Kidney capillary endothelial cell (primary cell): ENCODE measurements at places on chromosomes 4 and X.

DNA sequence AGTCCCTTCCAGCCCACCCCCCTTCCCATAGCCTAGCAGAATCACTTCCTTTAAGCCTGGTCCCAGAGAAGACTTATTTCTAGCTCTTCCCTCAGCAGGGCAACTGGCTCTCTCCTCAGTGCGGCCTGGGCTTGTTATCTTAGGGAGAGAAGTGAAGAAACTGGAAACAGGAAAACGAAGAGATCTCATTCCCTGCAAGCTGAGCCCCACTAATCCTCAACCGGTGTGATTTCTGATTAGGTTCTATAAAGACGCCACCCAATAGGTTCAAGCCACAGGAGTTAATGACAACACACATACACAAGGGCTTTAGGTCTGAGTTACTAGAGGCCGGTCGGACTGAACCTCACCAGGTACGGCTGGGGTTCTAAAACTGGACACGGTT, 3.2 kb downstream of the GSX2 start:
- no peak for DNase-seq

GRCh38 chrX:40164751-40165150, 67.0 kb upstream of the BCOR start:
- DNase-seq, result no peak

DNA sequence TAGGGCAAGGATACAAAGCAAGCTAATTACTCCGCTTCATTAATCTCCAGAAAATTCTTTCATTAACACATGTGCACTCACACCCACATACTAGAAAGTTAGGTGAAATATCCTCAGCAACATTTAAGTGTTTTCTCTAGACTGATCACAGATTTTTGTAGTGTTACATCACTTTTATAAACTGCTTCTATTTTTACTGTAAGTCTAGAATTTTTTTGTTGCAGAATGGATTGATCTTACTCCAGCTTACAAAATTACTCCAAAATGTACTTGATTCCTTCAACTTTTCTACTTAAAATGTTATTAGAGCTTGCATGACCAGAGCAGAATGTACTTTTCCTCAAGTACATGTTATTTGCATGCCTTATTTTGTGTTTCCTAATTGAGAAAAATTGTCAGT, 2325.2 kb downstream of the PCDH7 start:
- DNase-seq, result no peak

DNA sequence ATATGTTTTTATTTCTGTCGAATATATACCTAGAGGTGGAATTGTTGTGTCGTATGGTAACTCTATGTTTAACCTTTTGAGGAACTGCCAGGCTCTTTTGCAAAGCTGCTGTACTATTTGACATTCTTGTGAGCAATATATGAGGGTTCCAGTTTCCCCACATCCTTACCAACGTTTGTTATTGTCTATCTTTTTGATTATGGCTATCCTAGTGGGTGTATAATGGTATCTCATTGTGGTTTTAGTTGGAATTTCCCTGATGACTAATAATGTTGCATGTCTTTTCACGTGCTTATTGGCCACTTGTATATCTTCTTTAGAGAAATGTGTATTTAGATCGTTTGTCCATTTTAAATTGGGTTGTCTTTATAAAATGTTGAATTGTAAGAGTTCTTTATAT, 24.5 kb downstream of the REPS2 start:
- DNase-seq, result no peak

- no peak for DNase-seq
These were observed 812.1 kb upstream of the INTU start for GRCh38 chr4:126820631-126821030.

DNA sequence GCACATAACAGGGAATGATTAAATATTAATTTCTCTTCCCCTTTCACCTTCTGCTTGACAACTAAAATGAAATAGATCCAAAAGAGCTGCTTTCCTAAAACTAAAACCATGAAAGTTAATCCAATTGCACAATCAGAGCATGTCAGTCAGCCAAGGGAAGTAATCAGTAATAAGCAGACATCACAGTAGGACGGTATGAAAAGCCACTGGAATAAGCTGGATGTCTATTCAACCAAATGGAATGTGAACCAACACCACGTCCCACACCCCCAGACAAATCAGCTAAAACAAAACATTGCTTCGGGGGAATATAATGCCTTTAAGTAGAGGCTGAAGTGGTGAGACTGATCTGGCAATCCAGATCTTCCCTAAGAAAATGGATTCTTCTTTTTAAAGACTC, 859.4 kb upstream of the FTHL17 start:
- no peak for DNase-seq

- no peak for DNase-seq
These were observed 7.7 kb downstream of the AKAP17A start for GRCh38 chrX:1598876-1599790.
